ENCODE measurements at places on chromosomes 4 and X. TPM values are rescaled to one million over a fixed set of nuclear protein-coding genes. Genes with fewer than 3 reads are reported as not detected.

DNA sequence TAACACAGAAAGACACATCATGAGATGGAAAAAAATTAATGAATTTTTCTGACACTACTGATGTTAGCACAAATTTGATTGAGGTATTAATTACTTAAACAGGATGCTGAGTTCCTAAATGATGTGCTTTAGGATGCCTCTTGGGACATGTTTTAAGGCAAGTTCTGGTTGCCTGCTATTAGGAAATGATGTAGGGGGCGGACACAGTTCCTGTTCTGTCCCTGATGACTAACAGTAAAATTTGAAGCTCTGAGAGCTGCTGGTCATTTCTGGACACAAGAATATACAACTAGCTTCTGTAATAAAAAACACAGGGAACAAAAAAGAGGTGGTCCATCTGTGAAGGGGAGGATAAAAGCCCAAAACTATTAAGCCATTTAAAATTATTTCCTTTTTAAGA lies 163.2 kb upstream of the ETNPPL start:
- DNase-seq, result no peak

Gene TACR3
- not detected for total RNA-seq

- peak; percentile 30 for DNase-seq
These were observed 40.3 kb upstream of the ACSL4 start for GRCh38 chrX:109773374-109773773.

- no peak for DNase-seq
These were observed 25.6 kb upstream of the MTM1 start for GRCh38 chrX:150542846-150543229.

Gene ZAR1
- 0.84 TPM for total RNA-seq

Gene FAAH2
- total RNA-seq, result 0.47 TPM

DNA sequence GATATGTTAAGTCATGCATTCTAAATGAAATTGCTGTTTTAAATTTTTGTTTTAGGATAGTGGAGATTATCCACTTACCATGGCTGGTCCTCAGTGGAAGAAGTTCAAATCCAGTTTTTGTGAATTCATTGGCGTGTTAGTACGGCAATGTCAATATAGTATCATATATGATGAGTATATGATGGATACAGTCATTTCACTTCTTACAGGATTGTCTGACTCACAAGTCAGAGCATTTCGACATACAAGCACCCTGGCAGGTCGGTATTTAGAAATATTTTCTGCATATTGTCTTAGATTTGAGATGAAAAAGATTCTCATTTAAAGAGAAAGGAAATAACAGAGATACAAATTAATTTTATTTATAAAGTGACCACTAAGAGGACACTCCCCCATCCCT lies 83.6 kb downstream of the STAG2 start:
- no peak for DNase-seq

Gene PSAPL1
- not detected for total RNA-seq

DNA sequence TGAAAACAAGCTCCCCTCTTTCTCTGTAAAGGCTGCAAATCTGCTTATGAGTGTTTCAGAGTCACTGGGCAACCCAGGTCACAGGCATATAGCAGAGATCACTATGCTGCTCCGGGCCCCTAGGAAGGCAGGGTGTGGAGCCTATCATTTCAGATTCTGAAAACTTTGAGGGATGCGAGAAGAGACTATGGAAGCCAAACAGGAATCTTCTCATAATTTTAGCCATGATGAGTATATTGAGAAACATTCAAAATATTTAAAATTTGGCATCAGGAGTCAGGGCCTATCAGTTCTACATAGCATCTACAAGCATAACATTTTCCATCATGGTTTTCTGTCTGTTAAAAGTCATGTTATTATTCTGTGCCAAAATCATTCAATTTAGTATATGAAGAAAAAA lies 61.7 kb upstream of the ATXN3L start:
- no peak for DNase-seq

Gene TBC1D25
- total RNA-seq, result 9.5 TPM

Gene TMEM255A
- not detected for total RNA-seq

GRCh38 chr4:146098397-146098796 lies 77.1 kb upstream of the LSM6 start:
- no peak for DNase-seq

DNA sequence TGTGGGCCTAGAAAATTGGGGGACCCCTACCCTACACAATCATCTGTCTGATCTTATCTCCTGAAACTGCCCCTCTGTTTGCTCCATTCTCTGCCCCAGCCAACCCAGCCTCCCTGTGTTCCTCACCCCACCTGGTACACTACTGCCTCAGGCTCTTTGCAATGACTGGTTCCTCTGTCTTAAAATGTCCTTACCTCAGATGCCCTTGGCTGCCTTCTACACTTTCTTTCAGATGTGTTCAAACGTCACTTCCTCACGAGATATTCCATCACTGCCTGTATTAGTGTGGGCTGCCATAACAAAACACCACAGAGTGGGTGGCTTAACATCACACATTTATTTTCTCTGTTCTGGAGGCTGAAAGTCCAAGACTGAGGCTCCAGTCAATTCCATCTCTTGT lies 29.2 kb downstream of the QDPR start:
- no peak for DNase-seq

DNA sequence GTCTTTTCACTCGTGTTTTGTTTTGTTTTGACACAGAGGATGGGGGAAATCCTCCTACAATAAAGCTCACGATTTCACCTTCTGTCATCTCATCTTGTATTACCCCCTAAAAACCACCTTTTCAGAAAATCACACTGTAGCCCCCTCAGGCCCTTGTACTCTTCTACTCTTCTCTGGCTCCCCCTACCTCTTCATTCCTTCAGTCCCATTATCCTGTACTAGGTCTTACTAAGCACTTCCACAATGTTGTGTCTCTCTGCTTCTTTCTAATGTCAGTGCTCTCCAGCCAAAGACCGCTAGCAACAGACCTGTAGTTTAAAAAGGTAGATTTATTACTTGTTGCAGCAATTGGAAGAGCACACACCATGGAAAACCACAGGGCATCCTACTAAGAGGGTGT lies 30.0 kb upstream of the RNF128 start:
- no peak for DNase-seq

Gene SYTL4
- 0.87 TPM for total RNA-seq

Gene WDR1
- total RNA-seq, result 213 TPM

Gene LPAR4
- total RNA-seq, result not detected

- no peak for DNase-seq
These were observed 170.0 kb upstream of the FRMPD4 start for GRCh38 chrX:11967986-11968869.

Gene NDUFA1
- 169 TPM for total RNA-seq

Gene TMSB15B
- total RNA-seq, result not detected

GRCh38 chr4:8524595-8525382 lies 55.4 kb upstream of the GPR78 start:
- DNase-seq, result no peak

GRCh38 chr4:38615847-38616246 lies 48.2 kb upstream of the KLF3 start:
- DNase-seq, result peak; percentile 24

DNA sequence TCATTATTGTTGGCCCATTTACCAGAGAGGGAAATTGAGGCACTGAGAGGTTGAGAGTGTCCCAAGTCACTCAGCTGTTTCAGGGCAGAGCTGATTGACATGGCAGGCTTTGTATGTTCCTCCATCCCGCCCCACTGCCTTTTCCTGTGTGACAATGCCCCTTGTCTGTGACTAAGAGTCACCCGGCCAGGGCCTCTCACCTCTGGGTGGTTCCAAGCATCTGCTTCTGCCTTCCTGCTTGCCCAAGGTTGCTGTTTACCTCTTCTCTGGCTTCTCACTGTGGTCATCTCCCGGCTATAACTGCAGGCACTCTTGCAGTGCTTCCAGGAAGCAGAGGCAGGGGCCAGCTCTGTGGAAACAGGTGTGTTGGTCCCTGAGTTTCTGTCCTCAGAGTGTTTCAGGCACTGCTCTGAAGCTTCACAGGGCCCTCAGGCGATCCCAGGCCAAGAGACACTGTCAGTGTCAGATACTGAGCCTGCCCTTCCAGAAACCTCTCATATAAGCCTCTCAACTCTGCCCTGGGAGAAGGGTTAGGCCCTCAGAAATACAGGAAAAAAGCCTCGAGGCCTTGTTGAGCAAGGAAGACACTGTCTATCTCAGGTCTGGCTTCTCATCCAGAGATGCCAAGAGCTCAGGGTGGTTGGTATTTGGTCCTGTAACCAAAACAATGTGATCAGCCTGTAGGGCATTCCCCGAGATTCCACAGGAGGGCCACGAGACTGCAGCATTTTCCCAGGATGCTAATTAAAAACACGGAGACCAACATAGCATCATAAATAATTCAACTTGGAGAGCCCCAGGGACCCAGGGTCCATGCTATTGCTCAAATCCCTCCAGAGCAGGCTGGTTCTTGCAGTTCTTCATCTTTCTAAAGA lies 42.0 kb upstream of the PROM1 start:
- DNase-seq, result no peak

DNA sequence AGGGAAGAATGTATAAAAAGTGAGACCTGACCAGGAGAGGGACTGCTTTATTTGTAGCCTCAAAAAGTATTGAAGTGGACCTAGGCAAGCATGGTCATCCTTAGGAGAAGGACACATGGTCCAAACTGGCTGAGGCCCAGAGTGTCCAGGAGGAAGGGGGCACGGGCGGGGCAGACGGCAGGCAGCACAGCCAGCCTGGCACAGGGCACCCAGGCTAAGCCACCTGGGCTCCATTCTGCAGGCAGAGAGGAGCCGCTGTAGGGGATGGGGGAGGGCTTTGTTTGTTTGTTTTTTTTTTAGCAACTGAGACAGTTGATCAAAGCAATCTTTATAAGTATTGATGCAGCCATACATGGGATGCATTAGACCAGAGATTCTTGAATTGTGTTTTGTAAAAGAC lies 188.6 kb downstream of the PRDM5 start:
- no peak for DNase-seq

GRCh38 chr4:137524725-137525369 lies 7.4 kb downstream of the PCDH18 start:
- no peak for DNase-seq

Gene HHIP
- not detected for total RNA-seq

GRCh38 chrX:96692890-96693289 lies 8.2 kb downstream of the DIAPH2 start:
- no peak for DNase-seq
